ENCODE measurements at places on chromosomes 2 and 18. TPM values are rescaled to one million over a fixed set of nuclear protein-coding genes. Genes with fewer than 3 reads are reported as not detected.
A peak's percentile ranks its signal among the peaks of the same experiment; 100 is the strongest.

- DNase-seq: no peak
Measured at GRCh38 chr18:80012714-80013113, 21.5 kb upstream of the RBFA start.

Gene TANK
- 81.6 TPM for total RNA-seq

DNA sequence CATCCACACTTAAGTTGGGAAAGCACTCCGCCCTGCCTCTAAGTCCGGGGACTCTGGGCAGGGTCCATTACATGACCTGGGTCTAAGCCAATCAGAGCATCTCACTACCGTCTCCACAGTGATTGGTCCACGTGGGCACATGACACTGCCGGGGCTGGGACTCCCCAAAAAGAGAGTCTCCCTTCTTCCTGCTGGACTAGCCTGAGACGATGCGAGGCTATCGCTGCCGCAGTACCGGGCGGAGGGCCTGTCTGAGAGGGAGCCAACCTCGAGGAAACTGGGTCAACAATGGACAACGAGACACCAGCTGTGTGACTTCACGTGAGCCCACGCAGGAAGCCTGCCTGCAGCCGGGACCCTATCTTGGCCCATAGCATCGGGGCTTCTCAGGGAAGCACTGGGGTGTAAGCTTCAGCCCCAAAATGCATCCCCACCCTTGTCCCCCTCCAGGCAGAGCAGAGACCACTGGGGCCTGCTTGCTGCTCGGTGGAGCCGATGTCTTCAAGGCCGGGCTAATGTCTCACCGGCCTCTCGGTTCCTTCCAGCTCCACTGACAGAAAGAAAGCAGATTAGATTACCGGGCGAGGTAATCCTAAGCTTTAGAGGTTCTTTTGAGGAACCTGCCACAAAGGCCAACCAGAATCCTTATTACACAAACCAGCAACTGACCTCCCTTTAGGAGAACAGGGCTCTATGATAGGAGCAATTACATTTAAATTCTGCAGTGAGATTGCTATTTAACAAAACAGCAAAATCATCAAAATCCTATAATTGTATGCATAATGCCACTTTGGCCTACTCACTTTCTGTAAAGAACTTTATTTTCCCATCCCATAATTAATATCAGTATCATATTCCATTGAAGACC lies 21.3 kb upstream of the COPS8 start:
- no peak for DNase-seq

Gene MALL
- 56.3 TPM for total RNA-seq

GRCh38 chr2:190031969-190032618 lies 30.4 kb downstream of the MSTN start:
- DNase-seq: no peak

Gene DSG4
- total RNA-seq: 4.5 TPM

GRCh38 chr2:71070294-71071093 lies 2.0 kb downstream of the NAGK start:
- peak; percentile 89 for DNase-seq

Gene PLEKHB2
- 39.8 TPM for total RNA-seq

Gene GPR39
- total RNA-seq: 0.30 TPM

DNA sequence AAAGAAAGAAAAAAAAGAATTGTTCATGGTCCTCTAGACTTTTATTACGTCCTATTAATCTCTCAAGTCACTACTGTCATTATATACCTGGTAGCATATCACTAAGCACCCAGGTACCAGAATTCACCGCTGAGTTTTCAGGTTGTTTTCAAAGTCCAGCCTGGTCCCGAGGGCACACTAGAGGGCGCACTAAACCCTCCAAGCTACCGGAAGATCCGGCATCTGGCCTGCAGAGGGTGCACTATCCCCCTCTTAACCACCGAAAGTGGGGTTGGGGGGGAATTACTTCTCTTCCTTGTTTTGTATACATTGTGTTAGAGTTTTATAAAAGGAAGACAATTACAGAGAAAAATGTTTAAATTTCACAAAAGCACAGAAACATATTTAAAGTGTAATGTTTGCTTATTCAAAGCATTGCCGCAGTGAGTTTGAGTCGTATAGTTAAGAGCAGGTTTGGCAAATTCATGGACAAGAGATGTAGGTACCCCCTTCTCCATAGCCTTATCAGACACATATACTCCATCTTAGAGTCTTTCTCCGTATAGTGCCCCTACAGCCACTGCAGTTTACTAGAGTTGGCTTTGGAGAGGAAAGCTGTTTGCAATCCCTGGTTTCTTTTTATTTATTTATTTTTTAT lies 19.2 kb downstream of the MOGAT1 start:
- DNase-seq: no peak

DNA sequence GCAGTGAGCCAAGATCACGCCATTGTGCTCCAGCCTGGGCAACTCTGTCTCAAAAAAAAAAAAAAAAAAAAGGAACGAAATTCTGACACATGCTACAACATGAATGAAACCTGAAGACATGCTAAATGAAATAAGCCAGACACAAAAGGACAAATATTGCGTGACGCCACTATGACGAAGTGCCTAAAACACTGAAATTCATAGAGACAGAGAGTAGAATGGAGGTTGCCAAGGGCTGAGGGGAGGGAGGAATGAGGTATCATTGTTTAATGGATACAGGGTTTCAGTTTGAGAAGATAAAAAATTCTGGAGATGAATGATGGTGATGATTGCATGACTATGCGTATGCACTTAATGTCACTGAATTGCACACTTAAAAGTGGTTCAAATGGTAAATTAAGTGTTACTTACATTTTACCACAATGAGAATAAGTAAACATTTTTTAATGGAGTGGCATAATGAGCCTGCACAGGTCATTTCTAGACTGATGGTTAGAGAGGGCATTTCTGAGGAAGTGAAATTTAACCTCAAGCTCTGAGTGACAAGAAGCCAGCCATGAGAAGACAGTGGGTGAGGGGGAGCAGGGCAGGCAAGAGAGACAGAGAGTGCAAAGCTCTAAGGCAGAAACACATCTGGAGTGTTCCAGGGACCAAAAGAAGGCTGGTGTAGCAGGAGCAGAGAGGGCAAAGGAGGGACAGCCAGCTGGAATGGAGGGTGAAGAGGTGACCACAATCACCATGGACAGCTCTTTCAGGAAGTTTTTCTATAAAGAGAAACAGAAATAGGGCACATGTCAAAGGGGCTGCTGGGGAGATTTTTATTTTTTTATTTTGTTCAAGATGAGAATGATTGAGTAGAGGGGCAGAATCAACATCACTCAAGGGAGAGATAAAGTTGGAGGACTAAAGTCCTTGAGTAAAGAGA lies 20.6 kb upstream of the EXOC6B start:
- DNase-seq: no peak

DNA sequence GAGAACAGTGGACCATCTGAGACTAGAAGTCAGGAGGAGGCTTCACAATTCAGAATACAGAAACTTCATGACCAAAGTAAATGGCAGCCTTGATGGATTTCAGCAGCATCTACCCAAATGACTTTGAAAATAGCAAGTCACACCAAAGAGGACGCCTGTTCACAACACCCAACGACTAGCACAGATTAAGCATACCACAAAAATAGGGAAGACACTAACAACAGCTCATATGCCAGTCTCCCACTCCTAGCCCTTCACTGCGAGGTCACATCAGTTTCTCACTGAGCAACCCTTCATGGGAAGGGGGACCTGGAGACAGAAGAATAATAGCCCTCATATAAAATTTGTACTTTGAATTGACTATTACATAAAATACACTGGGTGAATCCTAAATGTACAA lies 228.4 kb upstream of the SLC39A10 start:
- no peak for DNase-seq

DNA sequence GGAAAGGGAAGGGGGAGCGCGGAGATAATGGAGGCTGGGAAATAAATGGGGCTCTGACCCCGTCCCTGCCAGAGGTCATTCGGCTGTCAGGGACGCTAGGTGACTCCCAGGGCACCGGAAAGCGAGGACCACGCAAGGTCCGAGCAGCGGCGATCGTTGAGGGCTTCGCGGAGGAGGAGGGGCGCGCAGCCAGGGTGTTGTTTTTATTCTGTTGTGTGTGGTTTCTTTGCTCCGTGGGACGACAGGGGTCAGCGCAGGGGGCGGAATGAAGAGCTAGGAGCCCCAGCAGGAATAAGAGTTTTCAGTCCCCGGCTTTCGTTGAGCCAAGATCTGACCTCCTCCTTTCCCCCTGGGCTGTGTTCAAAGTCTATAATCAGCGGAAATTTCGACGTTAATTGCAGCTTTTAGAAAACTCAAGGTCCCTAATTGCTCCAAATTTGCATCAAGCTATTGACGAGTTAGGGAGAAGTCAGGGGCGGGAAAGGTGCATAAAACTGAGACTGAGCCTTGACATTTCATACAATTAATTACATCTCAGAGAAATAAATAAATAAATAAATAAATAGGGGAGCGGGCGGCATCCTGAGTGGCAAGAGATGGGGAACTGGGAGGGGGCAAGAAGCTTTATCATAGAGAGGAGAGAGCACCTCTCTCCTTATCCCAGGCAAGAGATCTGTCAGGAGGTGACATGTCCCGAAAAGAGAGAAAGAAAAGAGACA lies 2.2 kb downstream of the GAD1 start:
- no peak for DNase-seq

GRCh38 chr2:196983934-196984333 lies 57.4 kb upstream of the PGAP1 start:
- DNase-seq: no peak

DNA sequence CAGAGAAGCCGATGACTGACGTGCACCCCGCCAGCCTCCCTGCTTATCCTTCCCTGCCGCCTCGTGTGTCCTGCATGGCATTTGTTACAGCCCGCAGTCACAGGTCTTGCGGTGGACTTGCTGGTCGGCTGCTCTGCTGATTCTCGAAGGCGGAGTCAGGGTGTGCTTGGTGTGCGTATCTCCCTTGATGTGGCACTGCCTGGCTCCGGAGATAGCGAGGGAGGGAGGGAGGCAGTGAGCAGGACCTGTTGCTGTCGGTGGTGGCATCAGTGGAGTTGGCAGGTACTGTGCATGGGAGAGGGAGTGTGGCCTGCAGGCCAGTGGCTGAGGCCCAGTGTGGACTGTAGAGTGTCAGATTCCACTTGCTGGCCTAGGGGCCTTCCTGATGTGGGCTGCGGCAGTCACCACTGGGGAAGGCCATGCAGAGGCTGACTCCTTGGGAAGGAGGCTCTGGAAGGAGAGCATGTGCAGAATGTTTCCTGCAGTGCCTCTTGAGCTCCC lies 198.9 kb downstream of the AGAP1 start:
- DNase-seq: peak; percentile 64

DNA sequence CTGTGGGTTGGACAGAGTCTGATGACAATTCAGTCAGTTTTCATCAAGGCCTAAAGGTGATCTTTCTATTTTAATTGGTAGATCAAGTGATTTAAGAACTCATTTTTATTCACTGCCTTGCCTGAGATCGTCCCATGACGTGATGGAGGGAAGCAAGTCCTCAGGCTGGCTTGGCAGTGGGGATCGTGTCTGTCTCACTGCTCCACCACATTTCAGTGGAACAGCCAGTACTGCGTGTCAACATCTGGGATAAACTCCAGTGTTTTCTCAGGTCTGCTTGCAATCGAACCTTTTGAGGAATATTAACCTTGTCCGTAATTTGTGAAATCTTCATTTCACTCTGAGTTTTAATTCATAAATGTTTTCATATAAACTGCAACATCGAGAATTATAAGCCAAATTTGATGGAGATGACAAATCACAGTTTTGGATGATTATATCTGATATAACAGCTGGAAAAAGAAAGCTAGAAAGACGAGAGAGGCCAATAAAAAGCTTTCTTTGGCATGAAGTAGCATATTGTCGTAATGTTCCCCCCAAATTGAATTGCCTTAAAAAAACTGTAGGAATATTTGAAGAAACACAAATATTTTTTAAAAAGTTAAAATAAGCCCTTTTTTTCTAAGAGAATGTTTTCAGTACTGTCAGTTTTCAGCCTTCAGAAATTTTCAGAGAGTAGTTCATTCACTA lies 414.7 kb upstream of the SPRED2 start:
- DNase-seq: no peak

- DNase-seq: no peak
Measured at GRCh38 chr2:28587526-28588291, 91.8 kb downstream of the PLB1 start.

Gene CNDP1
- total RNA-seq: not detected

Gene IL18R1
- total RNA-seq: 1.6 TPM

Gene CNGA3
- not detected for total RNA-seq

DNA sequence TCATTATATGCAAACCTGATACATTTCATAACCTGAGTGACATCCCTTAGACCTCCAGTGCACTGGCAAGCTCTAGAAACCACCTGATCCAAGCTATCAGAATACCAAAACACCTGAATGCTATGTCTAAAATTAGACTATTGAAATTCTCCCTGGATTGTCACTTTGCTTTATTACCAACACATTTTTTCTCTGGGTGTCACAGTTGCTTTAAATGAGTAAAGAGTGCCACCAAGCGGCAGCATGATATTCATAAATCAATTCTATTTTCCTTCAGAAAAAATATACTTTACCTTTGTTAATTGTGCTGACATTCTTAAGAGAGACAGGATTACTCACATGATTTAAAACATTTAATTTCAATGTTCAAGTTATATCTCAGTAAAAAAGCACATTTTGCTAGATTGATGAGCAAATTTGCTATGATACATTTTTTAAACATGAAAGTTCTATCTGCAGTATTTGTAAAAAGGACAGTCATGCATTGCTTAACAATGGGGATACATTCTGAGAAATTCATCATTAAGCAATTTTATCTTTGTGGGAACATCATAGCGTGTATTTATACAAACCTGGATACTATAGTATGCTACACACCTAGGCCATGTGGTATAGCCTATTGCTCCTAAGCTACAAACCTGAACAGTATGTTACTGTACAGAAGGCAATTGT lies 338.4 kb upstream of the SLC39A10 start:
- DNase-seq: no peak

Gene PJVK
- 1.0 TPM for total RNA-seq

DNA sequence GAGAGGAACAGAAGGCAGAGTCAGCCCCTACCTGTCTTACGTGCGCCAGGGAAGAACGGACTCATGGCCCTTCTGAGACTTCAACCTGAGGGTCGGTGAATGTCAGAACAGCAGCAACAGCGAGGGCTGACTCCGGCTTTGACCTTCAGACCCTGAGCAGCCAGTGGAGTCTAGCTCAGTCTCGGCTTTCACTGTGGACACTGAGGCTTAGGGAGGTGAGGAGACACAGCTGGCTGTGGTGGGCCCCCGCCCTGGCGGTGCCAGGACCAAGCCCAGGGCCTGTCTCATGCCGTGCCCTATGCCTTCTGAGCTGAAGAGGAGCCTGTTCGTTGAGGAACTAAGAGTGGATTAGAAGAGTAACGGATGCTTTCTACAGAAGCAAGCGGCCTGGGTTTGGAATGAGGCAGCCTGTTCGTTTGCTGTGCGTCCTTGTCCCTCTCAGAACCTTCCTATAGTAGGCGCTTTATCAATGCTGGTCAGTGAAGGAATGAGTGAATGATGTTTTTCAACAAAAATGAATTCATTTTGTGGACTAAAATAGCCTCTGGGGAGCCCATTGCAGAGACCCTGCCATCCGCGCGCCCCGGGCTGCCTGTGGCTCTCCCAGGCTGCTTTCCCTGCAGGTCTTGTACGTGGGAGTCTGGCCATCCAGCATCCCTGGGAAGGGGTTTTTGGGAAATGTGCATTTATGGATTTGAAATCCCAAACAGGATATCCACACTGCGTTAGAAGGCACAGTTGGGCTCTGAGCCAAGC lies 38.9 kb downstream of the ASB1 start:
- DNase-seq: no peak

Gene OTOF
- 0.49 TPM for total RNA-seq

Gene GPR35
- total RNA-seq: 2.8 TPM

All from lower leg skin (tissue), 4 donors.